ENCODE measurements at places on chromosomes 7 and 10.
A peak's percentile ranks its signal among the peaks of the same experiment; 100 is the strongest.

- H3K4me1 ChIP-seq: no peaks in the 10 kb centered on the region
- H3K27me3 ChIP-seq: peaks cover 63% of the 10 kb centered on the region
- DNase-seq: no peak
- no peaks in the 10 kb centered on the region for H3K36me3 ChIP-seq
- H3K4me3 ChIP-seq: no peak overlapping the region
Measured at GRCh38 chr7:97015756-97016380, 8.8 kb downstream of the DLX5 start.

DNA sequence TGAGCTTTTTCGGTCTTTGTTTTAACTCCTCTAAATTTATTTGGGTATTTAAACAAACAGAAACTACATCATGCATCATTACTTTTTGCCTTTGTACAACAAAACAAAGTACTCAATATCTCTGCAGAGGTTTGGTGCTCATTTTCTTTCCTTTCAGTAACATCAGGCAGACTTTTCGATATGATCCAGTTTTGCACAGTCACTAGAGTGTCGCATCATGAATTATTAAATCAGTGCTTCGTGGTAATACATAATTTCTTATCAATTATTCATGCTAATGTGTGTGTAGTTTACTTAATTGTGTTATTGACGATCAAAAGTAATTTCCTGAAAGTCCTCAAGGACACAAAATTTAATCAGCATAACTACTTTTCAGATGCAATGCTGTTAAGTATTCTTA, 31.8 kb downstream of the DRGX start:
- no peaks in the 10 kb centered on the region for H3K36me3 ChIP-seq
- no peaks in the 10 kb centered on the region for H3K4me1 ChIP-seq
- peaks cover 11% of the 10 kb centered on the region for H3K27me3 ChIP-seq
- H3K4me3 ChIP-seq: no peak overlapping the region
- H3K27ac ChIP-seq: no peak overlapping the region

GRCh38 chr7:76397409-76398183, 11.9 kb downstream of the SSC4D start:
- H3K27me3 ChIP-seq: no peaks in the 10 kb centered on the region
- peak overlapping the region; percentile 59 for H3K4me3 ChIP-seq
- H3K4me1 ChIP-seq: peaks cover 12% of the 10 kb centered on the region
- H3K27ac ChIP-seq: no peak overlapping the region
- no peaks in the 10 kb centered on the region for H3K36me3 ChIP-seq

DNA sequence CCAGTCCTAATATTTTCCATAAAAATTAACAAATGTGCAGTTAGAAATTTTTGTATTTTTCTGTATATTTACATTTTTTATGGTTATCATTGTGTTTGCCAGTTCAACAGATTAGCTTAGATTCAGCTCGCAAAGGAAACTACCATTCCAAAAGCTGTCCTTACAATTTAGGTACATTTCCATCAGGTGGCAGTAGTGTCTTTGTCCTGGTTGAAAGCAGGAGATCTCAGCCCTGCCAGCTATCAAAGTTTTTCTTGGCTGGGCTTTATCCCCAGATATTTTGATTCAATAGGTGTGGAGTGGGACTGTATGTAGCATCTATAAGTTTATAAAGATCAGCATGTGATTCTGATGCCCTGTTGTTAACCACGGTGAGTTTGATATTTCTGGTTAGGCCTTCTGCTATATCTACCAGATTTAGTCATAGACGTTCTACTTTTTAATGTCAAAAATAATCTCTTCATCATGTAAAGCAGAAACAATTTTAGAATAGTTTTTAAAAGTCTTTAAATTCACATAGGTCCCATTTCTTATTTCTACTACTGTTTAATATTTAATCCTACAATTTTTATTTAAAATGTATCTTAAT, 15.5 kb upstream of the ICA1 start:
- no peak overlapping the region for H3K4me3 ChIP-seq
- no peaks in the 10 kb centered on the region for H3K36me3 ChIP-seq
- H3K4me1 ChIP-seq: no peaks in the 10 kb centered on the region
- no peaks in the 10 kb centered on the region for H3K27me3 ChIP-seq
- DNase-seq: no peak

GRCh38 chr10:78218798-78219490, 185.3 kb downstream of the RPS24 start:
- peaks cover 10% of the 10 kb centered on the region for H3K4me1 ChIP-seq
- no peak overlapping the region for H3K27ac ChIP-seq
- no peak for DNase-seq
- no peak overlapping the region for H3K4me3 ChIP-seq
- H3K36me3 ChIP-seq: no peaks in the 10 kb centered on the region
- no peaks in the 10 kb centered on the region for H3K27me3 ChIP-seq

- H3K27ac ChIP-seq: no peak overlapping the region
- DNase-seq: no peak
- H3K4me1 ChIP-seq: no peaks in the 10 kb centered on the region
- no peak overlapping the region for H3K4me3 ChIP-seq
- H3K27me3 ChIP-seq: no peaks in the 10 kb centered on the region
Measured at GRCh38 chr10:123109466-123109865, 26.3 kb upstream of the HMX3 start.

DNA sequence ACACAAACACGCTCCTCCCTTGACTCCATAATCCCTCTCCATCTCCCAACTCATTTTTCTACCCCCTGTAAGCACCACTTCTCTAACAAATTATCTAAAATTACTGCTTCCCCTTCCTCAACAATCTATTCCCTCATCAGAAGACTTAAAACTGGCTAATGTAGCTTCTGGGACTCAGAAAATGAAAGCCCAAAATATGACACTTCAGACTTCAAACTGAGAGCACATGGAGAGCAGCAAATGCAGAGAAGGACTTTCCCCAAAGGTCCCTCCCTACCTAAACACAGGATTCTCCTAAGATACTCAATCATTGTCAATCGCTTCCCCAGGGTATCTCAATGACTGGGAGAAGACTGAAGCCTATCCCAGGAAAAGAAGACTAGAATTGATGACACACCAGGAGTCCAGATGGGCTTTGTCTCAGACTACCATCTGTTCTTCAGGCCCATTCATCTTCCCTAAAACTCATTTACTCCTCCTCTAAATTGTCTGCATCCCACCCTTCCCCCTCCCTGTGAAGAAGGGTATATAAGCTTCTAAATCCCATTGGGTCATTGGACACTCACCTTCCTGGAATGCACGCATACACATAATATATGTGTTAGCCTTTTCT, 39.2 kb downstream of the ST8SIA6 start:
- H3K27ac ChIP-seq: no peak overlapping the region
- peaks cover 23% of the 10 kb centered on the region for H3K27me3 ChIP-seq

- H3K4me3 ChIP-seq: no peak overlapping the region
- H3K36me3 ChIP-seq: no peaks in the 10 kb centered on the region
- peaks cover 3% of the 10 kb centered on the region for H3K27me3 ChIP-seq
- no peak for DNase-seq
Measured at GRCh38 chr7:96329241-96329640, 7.3 kb upstream of the SLC25A13 start.

DNA sequence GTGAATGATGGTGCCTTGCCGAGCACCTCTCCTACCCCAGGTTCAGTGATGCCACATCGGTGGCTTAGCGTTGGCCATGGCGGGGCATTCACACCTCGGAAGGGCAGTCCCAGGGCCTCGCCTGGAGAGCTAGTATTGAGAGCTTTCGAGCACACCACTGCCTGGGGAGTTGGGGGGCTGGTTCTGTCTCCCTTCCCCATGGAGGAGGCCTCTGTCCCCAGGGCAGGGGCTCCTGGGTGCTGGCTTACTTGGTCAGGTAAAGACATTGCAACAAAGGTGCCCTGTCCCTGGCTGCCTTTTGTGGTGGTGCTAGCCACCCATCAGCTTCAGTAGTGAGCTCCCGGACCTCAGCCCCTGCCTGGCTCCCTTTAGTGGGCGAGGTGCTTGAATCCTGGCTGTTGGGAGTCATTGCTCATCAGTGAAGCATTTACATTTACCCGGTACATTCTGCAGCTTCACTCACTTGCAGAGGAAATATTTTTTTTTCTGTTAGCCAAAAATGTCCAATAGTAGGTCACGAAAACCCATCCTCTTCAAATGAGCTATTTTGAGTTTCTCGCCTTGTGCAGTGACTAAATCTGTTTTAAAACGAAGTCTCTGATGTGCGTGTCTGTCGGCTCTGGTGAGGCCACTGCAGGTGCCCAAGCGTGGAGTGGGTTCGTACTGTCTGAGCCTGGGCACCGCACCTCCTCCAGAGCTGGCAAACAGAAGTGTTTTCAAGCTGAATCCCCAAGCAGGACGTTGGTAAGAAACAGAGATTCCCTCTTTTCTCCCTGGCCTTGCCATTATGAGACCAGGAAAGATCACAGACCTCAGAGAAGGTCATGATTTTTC, 95.5 kb downstream of the INPP5A start:
- no peaks in the 10 kb centered on the region for H3K27me3 ChIP-seq
- no peaks in the 10 kb centered on the region for H3K36me3 ChIP-seq
- H3K4me1 ChIP-seq: peaks cover 22% of the 10 kb centered on the region
- H3K4me3 ChIP-seq: no peak overlapping the region

- H3K27me3 ChIP-seq: no peaks in the 10 kb centered on the region
- no peak for DNase-seq
- H3K27ac ChIP-seq: no peak overlapping the region
- H3K36me3 ChIP-seq: no peaks in the 10 kb centered on the region
- H3K4me1 ChIP-seq: no peaks in the 10 kb centered on the region
- no peak overlapping the region for H3K4me3 ChIP-seq
Measured at GRCh38 chr7:48537561-48537960, 366.3 kb downstream of the ABCA13 start.

- no peak for DNase-seq
- no peaks in the 10 kb centered on the region for H3K27me3 ChIP-seq
- no peak overlapping the region for H3K4me3 ChIP-seq
Measured at GRCh38 chr7:137441451-137441850, 97.9 kb upstream of the PTN start.

- H3K36me3 ChIP-seq: peaks cover 73% of the 10 kb centered on the region
- H3K4me3 ChIP-seq: no peak overlapping the region
- H3K4me1 ChIP-seq: no peaks in the 10 kb centered on the region
Measured at GRCh38 chr7:2654059-2654458, 22.3 kb downstream of the TTYH3 start.

- H3K4me3 ChIP-seq: no peak overlapping the region
- H3K36me3 ChIP-seq: no peaks in the 10 kb centered on the region
- H3K4me1 ChIP-seq: no peaks in the 10 kb centered on the region
- H3K27ac ChIP-seq: no peak overlapping the region
- H3K27me3 ChIP-seq: no peaks in the 10 kb centered on the region
- peak; percentile 86 for DNase-seq
Measured at GRCh38 chr7:111113263-111114017, 22.5 kb downstream of the LRRN3 start.

- no peak for DNase-seq
- H3K4me1 ChIP-seq: peaks cover 4% of the 10 kb centered on the region
- no peak overlapping the region for H3K4me3 ChIP-seq
- no peaks in the 10 kb centered on the region for H3K27me3 ChIP-seq
Measured at GRCh38 chr7:148852272-148852671, 31.8 kb downstream of the EZH2 start.

GRCh38 chr10:117560942-117561341, 18.4 kb downstream of the EMX2 start:
- no peak overlapping the region for H3K4me3 ChIP-seq
- no peaks in the 10 kb centered on the region for H3K4me1 ChIP-seq
- H3K27ac ChIP-seq: no peak overlapping the region
- no peak for DNase-seq

GRCh38 chr7:148964483-148965267, 63.6 kb downstream of the PDIA4 start:
- H3K36me3 ChIP-seq: no peaks in the 10 kb centered on the region
- H3K4me3 ChIP-seq: no peak overlapping the region
- no peak for DNase-seq
- H3K27ac ChIP-seq: no peak overlapping the region

DNA sequence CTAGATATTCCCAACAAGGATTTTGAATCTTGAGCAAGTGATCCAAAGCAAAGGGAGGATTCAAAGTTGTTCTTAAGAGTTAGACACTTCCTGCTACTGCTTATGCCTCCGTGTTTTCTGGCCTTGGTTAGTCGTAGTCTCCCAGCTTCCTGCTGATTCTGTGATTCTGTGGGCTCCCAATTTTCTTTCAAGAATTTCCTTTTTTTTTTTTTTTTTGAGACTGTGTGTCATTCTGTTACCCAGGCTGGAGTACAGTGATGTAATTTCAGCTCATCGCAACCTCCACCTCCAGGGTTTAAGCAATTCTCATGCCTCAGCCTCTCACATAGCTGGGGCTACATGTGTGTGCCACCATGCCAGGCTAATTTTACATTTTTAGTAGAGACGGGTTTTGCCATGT, 4.4 kb upstream of the ITGB8 start:
- peaks cover 2% of the 10 kb centered on the region for H3K4me1 ChIP-seq
- no peaks in the 10 kb centered on the region for H3K27me3 ChIP-seq
- DNase-seq: peak; percentile 21
- no peak overlapping the region for H3K4me3 ChIP-seq

- no peak for DNase-seq
- H3K4me1 ChIP-seq: peaks cover 8% of the 10 kb centered on the region
- H3K27me3 ChIP-seq: peaks cover 2% of the 10 kb centered on the region
- no peaks in the 10 kb centered on the region for H3K36me3 ChIP-seq
Measured at GRCh38 chr10:110709964-110710587, 65.9 kb downstream of the RBM20 start.

- no peak overlapping the region for H3K4me3 ChIP-seq
Measured at GRCh38 chr10:11685787-11686218, 56.4 kb upstream of the ECHDC3 start.

DNA sequence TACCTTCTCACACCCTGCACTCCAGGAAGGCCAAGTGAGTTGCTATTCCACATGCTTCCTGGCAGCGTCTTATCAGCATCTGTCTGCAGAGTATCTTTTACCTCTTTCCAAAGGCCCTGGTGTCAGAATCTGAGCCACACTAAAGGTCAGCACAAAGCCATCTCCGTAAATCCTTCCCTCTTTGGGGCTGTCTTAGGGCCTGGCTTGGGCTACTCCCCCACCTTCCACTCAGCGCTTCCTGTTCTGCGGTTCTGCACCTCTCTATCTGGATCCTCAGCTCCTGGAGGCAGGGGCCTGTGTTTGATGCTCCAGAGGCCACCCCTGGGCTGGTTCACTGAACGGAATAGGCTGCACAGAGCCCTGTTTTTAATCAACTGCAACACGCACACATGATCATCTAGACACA, 334.8 kb upstream of the GALNT17 start:
- H3K4me3 ChIP-seq: no peak overlapping the region
- H3K4me1 ChIP-seq: no peaks in the 10 kb centered on the region
- no peak overlapping the region for H3K27ac ChIP-seq
- no peak for DNase-seq
- H3K27me3 ChIP-seq: no peaks in the 10 kb centered on the region

- no peak overlapping the region for H3K4me3 ChIP-seq
- H3K36me3 ChIP-seq: no peaks in the 10 kb centered on the region
- H3K27me3 ChIP-seq: no peaks in the 10 kb centered on the region
- no peak overlapping the region for H3K27ac ChIP-seq
Measured at GRCh38 chr7:4143511-4144171, 538.5 kb upstream of the FOXK1 start.

DNA sequence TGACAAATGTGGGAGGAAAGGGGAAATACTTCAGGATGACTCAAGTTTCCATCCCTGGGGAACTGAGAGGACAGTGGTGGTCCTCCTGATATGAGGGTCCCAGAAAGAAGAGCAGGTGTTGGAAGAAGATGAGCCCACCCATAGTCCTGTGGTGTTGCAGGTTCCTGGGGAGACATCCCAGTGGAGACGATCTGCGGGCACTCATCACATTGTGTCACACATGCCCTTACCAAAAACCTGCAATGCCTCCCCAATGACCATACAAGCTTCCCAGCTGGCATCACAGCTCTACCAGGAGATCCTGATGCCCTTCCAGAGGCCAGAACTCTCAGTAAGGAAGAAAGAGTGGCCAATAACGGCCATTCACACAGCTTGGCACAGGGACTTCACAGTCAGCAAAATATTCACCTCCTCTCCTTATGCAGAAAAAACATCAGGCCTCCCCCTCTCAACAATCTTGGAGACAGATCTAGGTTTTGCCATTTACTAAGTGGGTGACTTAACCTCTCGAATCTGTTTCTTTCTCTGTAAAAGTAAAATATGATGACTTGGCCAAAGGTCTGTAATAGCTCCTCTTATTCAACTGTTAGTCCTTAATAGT, 9.0 kb downstream of the PUS7 start:
- no peak overlapping the region for H3K27ac ChIP-seq
- 0 out of 2 replicates have a peak, but pooled peaks cover 2% of the 10 kb centered on the region for H3K4me1 ChIP-seq
- no peaks in the 10 kb centered on the region for H3K27me3 ChIP-seq
- no peak overlapping the region for H3K4me3 ChIP-seq

Measured in IMR-90 (cell line).